NCI-H1105 (cell line): ENCODE measurements at places on chromosomes 2 and 18.
A peak's percentile ranks its signal among the peaks of the same experiment; 100 is the strongest.

GRCh38 chr2:11829947-11830707, 83.7 kb downstream of the LPIN1 start:
- DNase-seq = peak; percentile 53

GRCh38 chr18:23922939-23923338, 91.6 kb upstream of the TTC39C start:
- no peak for DNase-seq

DNA sequence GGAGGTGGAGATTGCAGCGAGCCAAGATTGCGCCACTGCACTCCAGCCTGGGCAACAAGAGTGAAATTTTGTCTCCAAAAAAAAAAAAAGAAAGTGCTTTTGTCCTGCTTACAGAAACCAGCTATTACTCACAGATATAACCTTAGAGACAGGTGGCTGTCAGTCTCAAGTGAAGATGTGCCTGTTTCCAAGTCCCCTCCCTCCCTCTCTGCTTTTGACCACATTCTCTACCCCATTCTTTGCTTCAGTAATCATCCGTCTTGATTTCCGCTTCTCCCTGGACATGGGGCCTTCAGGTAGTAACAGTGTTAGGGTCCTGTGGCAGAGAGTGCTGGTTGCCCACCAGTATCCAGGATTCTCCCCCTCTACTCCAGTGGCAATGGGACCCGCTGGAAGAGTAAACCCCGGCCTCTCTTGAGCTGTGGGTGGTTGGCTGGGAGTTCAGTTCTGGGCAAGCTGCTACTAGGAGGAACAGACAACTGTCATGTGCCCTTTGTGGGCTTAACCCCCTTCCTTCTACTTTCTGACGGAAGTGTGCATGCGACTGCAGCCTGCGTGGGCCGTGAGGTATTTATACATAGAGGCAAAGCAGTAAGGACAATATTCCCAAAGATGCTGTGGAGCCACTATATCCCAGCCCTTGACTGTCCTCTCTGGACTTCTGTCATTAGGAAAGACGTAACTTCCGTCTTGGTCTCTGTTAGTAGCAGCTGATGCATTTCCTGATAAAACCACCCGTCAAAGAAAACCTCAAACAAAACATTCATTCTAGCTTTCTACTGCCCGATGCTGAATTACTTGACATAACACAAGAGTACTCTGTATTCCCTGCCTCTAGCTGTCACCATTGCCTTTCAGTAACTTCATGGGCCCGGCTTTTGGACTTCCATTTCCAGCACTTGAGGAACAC, 17.8 kb downstream of the PDCL3 start:
- DNase-seq = no peak

- peak; percentile 5 for DNase-seq
Observed at GRCh38 chr2:19722531-19722971, 179.2 kb downstream of the TTC32 start.

DNA sequence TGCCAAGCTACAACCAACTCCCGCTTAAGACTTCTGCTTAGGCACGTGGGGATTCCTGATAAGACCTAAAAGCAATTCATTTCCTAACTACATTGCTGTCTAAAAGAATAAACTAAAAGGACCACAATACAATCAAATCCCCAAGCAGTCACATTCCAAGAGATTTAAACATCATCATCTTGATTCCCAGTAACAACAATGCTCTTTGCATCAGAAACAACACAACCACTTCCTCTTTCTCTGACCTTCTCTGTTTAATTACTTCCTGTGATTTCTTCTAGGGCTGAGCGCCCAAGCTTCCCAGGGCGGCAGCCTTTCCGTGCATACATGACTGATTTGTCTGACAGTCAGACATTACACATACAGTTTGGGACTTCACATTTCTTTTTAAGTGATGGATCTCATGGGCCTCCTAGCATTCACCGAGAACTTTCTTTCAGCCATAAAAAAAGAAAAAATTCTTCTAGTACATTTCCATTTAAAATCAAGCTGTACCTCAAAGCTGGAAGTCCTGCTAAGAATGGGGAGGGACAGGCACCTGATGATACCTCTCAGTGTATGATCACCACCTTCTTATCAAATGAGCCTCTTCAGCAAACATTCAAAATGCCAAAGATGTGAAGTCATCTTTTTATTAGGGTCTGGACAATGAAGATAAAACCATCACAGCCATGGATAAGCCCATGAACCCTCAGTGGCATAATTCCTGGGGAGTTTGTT, 11.5 kb downstream of the SPRED2 start:
- DNase-seq = no peak

GRCh38 chr18:13500227-13500865, 226.0 kb downstream of the FAM210A start:
- peak; percentile 64 for DNase-seq

DNA sequence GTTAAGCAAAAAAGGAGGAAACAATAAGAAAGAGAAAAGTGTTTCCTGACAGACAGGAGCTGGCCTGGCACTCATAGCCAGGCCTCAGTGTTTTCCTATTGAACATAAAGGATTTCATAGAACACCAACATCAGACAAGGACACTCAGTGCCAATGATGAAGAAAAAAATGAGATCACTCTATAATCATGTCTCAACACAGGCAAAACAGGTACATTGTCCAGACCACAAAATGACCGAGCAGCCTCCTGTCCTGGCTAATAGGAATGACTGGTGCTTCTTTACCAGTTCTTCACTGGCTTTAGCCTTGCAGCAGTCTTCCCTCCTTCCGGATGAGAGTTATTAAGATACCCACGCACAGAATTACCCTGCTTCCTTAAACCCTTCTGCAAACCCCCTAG, 35.6 kb downstream of the SEMA4F start:
- no peak for DNase-seq

DNA sequence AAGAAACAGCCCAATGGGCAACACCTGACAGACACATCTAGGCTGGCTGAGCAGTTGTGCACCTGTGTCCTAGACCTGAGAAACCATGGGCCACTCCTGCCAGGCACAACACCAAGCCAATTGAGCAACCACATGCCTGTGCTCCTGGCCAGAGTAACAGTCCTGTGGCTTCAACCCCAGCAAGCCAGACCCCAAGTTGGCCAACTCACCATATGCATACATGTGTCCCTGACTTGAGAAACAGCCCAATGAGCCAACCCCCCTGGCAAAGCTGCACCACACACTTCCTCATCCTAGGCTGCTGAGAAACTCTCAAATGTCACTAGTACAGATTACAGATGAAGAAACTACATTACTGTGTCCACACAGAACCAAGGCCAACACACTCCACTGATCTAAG, 36.6 kb downstream of the USP34 start:
- DNase-seq = no peak

GRCh38 chr2:69482471-69482870, 45.2 kb upstream of the NFU1 start:
- DNase-seq = peak; percentile 6

GRCh38 chr2:75337016-75337415, 137.7 kb upstream of the TACR1 start:
- no peak for DNase-seq

DNA sequence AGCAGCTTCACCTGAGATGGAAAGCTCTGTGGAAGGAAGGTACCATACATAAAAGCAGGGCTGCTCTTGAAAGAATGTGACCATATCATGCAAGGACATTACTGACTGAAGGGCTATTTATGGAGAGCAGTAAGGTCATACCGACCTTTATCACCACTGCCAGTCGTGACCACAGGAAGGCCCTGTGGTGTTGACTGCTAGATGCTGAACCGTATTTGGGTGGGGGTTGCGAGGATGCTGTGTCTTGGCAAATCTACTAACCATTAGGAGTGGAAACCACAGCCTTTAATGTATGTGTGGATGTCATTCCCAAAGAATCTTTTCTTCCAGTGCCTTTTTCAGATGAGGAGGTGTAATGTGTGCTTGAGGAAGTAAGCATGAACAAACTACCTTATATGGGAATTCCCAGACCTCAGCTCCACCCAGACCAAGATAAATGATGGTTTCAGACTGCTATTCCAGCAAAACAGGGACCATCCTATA, 60.8 kb downstream of the LIMS1 start:
- no peak for DNase-seq

DNA sequence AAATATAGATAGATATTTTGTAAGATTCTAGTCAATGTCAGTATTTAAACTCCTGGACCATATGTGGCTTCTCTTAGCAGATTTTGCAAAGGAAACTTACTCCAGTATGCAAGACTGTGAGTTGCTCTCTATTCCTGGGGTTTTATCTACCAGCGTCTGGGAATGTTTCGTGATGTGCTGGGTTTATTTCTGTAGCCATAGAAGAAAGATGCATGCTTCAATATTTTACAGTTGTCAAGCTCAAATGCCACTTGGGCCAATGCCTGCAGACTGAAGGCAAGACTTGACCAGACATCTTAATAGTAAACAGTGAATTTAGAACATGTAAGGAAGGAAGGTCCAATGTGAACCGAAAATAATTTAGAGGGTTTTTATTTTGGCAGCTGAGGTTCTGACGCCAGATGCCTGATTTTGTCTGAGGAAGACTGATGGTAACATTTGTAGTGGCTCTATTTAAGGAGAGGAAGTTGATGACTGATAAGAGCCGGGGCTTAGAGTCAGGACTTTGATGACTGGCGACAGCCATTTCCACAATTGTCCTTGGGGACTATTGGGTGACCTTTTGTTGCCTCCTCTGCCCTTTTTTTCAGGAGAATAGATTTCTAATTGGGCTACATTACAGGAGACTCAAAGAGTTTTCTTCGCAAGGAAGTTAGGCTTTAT, 154.3 kb downstream of the RAPGEF4 start:
- no peak for DNase-seq

DNA sequence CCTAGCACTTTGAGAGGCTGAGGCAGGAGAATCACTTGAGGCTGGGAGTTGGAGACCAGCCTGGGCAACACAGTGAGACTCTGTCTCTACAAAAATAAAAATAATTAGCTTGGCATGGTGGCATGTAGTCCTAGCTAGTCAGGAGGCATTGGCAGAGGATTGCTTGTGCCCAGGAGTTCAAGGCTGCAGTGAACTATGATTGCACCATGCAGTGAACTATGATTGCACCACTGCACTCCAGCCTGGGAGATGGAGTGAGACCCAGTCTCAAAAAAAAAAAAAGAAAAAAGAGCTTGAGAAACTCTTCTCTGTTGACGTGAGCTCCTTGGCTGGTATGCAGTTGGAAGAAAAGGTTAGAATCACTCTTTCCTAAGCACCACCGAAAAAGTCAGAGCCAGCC, 125.1 kb upstream of the TNP1 start:
- DNase-seq = no peak

DNA sequence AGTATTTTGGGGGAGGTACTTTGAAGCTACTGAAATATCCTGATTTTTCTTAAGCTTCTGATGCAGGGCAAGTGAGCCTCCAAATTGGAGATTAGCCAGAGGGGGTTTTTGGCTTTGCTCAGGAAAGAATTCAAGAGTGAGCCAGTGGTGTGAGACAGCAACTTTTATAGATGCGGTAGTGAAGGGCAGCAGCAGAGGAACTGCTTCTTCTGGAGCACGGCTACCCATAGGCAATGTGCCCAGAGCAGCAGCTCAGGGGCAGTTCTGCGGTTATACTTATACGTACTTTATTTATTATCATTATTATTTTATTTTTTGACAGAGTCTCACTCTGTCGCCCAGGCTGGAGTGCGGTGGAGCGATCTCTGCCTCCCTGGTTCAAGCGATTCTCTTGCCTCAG, 19.8 kb upstream of the NT5DC4 start:
- no peak for DNase-seq

DNA sequence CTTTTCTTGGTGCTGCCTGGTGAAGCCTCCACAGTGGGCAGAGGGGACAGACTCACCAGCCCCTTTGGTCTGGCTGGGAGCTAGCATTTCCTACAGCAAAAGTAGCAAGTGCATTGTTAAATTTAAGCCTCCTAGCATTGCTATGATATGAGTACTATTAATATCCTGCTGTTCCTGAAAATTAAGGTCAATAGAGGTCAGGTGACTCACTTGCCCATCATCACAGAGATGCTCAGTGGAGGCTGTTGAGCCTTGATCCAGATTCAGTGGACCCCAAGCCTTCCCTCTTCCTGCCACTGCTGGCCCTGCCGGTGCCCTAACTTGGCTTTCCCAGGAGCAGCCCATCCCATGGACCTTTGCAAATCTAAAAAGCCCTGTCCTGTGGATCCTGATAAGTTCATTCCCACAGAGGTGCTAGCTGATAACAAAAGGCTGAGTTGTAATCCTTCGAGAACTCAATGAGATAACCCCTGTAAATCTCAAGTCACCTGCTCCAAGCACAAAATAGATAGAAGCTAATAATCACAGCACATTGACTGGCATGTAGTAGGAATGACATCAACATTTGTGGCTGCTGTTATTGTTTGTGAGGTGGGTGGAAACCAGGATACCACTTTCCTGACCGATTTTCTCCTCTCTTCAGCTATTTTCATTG, 84.4 kb downstream of the THNSL2 start:
- DNase-seq = no peak

DNA sequence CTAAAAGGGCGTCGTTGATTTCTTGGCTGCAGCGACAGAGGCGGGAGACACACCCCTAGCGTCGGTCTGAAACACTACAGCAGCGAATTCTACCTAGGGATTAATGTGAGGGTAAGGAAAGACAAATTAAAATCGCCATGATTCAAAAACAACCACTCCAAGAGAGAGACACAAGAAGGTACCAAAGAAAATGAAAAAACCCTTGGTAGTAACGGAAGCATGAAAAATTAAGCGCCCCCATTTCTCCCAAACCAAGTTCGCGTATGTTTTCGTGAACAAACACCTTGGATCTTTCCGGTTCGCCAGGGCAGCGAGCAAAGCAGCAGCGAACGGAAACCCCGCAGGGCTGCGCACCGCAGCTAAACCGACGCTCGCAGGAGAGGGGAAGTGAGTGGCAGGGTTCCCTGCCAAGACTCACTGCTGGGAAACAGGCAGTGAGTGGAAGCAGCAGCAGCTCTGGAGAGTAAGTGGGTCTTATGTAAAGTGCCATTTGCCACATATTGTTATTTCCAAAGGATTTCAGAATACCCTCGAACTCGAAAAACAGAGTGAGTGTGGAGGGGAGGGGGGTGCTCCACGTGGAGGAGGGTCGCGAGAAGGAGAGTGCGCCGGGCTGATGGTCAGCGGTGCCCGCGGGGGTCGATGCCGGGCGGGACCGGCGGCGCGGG, 1.0 kb downstream of the PPP3R1 start:
- DNase-seq = peak; percentile 69

GRCh38 chr2:149463328-149464002, 124.1 kb downstream of the MMADHC start:
- DNase-seq = no peak

DNA sequence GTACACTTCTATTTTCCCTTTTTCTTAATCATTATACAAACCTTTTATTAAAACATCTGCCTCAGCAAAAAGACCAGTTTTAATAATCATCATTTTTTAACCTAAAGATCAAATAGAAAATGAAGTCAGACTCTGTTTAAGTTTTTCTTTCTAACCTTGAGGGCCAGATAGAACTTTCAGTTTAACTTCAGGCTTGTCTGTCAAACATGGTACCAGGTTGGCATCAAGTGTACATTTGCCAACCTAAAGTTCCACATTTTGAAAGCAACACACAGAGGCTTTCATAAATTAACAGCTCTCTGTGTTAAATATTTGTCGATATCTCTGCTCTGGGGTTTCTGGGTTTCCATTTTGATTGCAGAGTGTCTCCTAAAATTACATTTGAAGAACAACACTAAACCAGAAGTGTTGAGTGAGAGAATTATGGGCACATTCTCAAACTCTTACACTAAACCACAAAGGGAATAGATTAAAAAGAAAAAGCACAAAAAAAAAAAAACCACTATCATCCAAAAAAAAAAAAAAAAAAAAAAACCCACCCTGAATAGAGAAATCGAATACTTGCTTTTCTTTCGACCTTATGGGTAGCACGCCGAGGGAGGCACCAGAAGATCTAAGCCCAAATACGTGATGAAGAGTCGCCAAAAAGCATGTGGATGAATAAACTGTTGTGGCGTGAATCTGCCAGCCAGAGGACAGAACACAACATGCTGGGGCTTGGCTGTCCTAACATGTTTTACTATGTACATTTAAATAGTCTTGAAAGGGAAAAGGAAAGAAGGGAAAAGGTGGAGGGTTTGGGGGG, 166.2 kb downstream of the TCF4 start:
- DNase-seq = peak; percentile 68
